ENCODE measurements at places on chromosomes 16 and 17.

GRCh38 chr17:20116683-20117309, 107.6 kb downstream of the SPECC1 start:
- DNase-seq: peak; percentile 37

DNA sequence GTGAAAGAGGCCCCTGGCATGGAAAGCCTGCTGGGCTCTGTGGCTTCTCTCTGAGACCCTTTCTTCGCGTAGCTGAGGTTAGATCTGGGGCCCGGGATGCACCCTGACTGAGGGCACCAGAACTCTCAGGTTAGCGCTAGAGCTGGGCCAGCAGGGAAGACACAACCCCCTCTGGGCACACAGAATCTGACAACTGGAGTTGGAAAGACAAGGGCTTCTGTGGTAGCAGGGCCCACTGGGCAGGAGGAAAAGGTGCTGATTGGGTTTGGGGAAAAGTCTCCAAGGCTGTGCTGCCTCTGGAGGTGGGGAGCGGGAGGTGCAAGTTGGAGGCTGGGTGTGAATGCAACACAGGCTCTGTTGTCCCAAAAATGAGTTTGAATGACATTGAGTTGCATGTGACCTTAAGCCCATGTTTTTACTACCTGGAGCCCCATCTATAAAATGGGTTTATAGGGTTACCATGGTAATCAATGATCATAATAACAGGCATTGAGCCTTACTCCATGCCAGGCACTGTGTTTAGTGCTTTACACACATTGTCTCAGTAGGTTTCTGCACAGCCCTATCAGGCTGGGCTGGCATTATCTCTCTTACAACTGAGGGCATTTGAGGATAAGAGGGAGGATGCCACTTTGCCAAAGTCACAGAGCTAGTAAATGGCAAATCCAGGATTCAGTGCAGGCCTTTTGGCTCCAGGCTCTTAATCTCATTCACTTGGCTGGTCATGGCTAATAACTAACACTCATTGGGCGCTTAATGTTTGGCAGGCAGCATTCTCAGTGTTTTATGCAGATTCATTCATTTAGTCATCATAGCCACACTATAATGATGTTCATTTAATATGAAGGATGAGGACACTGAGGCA, 9.5 kb upstream of the IGFBP4 start:
- no peak for DNase-seq

GRCh38 chr17:52201767-52202519, 43.4 kb upstream of the CA10 start:
- no peak for DNase-seq

GRCh38 chr17:78144147-78144719, 2.0 kb upstream of the C17orf99 start:
- DNase-seq: peak; percentile 25

DNA sequence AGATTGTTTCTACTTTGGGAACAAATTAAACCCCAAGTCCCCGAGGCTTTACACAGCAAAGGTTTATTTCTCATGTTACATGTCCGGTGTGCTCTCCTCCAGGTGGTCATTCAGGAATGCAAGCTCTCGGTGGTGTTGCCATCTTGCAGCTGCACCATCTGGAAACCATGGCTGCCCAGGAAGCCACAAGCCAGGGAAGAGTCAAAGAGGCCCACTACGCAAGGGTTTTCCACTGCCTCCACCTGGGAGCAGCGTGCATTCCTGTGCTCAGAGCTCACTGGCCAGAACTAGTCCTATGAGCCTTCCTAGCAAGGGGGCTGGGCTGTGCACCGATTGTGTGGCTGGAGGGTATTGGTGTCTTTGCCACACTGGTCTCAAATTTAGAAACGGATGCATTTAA, 128.8 kb upstream of the FOXF1 start:
- no peak for DNase-seq

DNA sequence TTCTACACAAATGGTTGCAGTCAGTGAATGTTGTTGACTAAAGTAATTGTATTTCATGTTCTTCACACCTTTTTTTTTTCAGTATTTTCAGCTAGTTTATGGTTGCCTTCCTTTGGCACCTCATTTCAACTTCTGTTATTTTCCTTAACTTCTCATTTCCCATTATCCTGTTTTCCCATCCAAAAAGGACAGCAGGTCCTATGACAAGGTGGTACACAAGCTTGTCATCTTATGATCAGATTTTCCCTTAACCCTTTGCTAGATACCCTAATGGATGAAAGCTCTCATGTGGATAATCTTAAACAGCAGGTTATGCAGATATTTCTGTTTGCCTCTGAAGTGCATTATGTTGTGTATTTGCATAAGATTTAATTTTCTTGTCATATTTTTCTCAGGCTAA, 7.1 kb upstream of the ASIC2 start:
- no peak for DNase-seq

DNA sequence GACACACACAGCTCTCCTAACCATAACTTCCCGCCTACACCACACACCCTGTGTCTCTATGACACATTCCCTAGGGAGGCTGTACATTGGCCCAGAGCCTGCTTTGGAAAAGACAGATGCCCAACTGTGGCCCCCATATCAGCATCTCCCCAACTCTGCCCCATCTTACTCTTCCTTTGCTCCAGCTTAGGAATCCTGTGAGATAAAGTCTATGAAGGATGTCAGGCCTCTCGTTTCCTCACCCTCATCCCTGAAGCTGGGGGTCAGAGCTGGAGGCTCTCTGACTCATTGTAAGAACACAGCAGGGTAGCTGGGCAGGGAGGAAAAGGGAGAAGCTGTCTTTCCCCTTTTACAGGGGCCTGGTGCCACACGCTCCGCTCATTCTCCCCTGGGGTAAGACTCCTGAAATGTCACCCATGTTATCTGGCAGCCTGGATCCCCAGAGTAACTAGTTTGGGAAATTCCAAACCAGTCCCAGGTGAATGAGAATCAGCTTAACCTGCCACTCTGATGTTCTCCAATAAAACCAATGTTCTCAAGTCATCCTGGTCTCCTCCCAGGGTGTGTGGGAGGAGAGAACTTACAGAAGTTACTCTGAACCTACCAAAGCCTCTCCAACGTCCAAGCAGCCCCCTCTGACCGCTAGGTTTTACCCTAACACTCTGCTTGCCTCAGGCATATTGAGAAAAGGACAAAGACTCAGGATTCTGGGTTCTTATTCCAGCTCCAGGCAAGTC, 2.8 kb downstream of the RAPGEFL1 start:
- no peak for DNase-seq

- no peak for DNase-seq
Observed at GRCh38 chr16:66486199-66486772, 59.2 kb downstream of the BEAN1 start.

GRCh38 chr16:87535855-87536794, 43.3 kb upstream of the ZCCHC14 start:
- DNase-seq: no peak

DNA sequence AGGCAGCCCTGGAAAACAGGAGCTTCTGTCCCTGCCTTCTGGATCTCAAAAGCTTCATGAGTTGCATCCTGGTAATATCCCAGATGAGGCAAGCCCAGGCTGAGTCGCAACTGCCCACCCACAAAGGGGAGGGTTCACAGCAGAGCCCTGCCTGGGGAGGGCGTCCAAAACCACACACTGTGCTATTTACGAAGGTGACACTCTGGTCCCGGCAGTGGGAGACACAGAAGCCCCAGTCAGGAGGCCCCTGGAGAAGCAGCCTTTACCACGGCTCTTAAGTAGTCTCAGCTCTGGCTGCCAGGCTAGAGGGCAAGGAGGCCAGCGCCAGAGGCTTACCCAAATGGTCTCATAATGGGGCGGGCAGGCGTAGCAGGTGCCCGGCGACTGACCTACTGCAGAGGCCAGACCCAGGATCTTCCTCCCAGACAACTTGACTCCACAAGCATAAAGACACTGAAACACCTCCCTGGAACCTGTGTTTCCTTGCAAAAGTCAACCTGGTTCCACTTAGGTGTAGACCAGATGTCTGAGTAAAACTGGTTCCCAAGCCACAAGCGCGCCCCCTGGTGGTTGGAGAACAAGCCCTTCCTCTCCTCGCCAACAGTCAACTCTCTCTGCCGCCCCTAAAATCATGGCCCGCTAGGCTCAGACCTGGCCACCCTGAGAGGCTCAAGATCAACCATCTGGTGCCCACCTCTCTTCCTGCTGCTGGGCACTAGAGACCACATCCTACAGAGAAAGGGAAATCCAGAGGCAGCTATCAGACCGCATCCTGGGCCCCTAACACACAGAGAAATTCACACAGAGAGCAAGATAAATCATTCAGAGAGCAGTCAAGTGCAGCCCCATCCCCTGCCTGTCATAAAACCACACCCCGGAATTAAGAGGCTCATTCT, 5.2 kb downstream of the AXIN2 start:
- peak; percentile 68 for DNase-seq

GRCh38 chr17:7858522-7858810, 663 bp downstream of the CYB5D1 start:
- DNase-seq: no peak

DNA sequence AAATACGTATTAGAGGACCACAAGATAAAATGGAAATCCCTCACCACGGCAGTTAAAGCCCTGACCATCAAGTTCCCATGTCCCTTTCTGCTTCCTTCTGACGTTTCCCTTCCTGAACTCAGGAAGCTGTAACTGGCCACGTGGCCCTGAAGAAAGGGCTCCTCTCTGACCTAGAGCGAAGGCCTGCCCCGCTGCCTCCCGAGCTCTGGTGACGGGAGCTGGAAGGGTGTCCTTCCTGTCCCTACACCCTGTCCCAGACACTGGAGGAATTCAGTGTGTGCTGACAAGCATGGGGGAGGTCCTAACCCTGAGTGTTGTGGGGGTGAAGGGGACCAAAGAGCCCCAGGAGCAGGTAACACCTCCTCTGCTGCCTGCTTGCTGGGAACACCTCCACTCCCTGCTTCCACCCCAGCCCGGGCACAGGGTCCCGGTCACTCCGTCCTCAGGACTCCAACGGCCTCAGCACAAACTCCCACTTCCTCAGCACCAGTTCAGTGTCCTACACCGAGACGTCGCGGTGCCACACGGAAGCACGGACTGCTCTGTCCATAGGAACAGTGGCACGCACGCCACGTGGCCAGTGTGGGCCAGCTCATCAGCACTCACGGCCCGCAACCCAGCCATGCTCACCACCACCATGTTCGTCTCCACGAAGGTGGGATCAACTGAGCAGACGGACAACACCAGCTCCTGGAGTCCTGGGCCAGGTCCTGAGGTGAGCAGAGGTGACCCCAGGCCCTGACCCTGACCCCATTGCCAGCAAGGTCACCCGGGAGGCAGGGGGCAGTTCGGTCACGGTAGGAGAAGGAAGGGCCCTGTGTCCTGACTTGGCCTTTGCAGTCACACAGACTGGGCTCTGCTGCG, 16.9 kb downstream of the TMEM235 start:
- no peak for DNase-seq

- no peak for DNase-seq
Observed at GRCh38 chr16:1082952-1083675, 10.6 kb downstream of the SSTR5 start.
